ENCODE measurements at places on chromosomes 7 and 10.

DNA sequence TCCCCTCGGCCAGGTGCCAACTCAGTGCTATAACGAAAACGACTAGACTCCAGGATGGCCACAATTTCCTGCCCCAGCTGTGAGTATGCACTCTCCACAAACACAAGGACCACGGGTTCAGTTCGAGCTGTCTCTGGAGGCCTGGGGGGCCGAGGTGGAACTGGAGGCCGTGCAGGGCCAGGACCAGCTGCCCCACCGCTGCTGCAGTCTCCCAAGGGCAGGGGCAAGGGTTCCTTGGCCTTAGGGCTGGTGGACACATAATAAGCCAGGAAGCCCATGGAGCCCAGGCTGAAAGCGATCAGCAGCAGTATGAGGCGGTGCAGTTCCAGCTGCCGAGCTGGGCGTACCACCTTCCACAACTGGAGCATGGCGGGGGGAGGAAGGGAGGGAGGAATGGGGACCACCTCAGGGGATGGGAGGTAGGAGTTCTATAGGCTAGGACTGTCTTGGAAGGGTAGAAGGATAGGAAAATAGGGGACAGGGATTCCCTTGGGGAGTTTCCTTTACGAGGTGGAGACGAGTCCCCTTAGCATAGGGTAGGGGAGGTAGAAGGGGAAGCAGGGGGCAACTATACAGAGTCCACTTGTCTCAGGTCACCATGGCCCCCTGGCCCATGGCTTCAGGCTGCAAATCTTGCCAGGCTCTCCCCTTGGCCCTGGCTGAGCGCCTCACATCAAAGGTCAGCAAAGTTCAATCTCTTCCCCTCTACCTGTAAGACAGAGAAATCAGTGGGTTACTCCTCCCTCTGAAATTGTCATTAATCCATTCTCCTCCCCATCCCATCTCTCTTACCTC is 3.2 kb downstream of the NDST2 start:
- DNase-seq = no peak

- DNase-seq = no peak
Measured at GRCh38 chr10:86647773-86648703, 6.3 kb upstream of the OPN4 start.

GRCh38 chr7:104895522-104896236 is 118.3 kb upstream of the KMT2E start:
- no peak for DNase-seq

GRCh38 chr7:131517218-131517923 is 39.1 kb downstream of the PODXL start:
- no peak for DNase-seq

GRCh38 chr10:11148142-11149028 is 130.7 kb downstream of the CELF2 start:
- no peak for DNase-seq

DNA sequence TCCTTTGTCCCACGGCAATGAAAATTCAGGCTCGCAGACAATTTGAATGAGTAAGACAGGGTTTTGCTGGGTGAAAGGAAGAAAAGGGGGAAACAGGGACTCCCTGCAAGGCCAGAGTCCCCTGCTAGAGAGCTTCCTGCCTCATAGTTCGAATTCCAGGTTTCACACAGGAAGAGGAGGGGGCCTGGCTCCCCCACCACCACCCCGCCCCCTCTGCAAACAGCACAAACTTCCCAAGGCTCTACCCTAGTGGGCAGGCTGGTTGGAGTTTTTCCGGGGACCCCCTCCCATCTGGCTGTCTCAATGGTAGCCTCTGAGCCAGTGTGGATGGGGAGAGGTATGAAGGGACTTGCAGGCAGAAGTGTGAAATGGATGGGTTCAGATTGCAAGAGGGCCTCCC is 57.4 kb upstream of the NEBL start:
- DNase-seq = no peak

DNA sequence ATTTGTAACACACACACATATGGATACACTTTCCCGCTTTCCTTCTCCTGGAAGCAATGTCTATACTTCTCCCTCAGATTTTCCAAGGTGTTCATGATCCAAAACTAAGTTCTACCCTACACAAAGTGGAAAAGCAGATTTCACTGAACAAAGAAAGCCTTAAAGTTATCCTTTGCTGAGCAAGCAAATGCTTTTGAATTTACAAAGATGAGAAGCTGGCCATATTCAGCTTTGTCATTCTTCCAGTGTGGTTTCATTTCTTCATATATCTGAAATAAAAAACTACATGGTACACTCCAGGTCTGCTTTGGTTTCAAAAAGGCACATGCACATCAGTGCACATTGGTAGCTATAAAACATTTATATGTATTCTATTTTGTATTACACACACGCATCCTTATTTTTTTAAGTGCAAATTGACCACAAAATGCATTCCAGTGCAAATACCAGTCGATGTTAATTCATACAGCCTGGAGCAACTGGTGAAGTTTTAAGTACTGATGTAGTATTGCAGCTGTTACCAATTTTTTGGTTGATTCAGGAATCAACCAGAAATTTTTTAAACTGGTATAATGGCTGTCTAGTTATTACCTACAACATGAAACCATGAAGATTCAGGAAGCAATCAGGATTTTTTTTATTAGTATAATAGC is 65.5 kb upstream of the SRPK2 start:
- no peak for DNase-seq

DNA sequence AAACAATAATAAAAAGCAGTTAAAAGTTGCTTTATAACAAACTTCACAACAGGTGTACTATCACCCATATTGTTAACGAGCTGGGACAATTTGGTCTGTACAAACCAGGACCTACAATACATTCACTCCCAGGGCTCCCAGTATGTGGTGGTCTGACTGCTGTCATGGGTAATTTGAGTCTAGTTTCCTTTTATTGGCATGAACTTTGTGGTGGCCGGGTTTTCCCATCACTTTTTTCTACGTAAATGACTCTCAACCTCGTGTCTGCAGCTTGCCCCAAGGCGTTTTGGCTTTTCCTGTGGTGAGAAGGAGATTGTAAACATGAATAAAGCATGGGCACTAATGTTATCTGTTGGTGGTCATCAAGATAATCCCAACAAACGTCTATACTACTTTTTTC is 118.7 kb upstream of the CDK6 start:
- no peak for DNase-seq

DNA sequence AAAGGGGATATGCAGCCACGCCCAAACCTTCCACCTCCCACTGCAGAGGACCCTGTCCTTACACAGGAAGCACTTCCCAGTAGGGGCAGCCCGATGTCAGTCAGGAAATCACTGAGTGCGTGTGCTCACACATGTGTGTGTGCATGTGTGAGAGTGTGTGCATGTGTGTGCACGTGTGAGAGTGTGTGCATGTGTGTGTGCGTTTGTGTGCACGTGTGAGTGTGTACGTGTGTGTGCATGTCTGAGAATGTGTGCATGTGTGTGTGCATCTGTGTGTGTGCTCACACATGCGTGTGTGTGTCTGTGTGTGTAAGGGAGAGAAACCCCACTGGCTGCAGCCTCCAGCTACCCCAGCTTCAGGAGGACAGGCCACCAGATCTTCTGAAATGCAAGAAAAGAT is 229.3 kb downstream of the KCNMA1 start:
- no peak for DNase-seq

DNA sequence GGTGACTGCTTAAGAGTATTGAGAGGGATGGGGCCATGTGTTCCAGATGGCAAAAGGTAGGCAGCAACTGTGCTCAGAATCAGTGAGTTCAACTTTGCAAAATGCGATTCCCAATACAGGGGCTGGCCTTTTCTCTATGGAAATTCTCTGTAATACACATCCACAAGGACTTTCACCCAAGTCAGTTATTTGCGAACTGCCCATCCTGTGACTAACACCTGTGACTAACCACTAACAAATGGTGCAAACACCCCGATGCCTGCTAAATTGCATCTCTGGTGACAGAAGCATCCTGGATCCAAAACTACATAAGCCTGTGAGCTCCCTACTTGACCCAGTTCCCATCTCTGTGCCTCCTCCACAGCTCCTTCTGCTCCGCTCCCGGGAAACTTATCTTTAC is 9.0 kb upstream of the CUZD1 start:
- DNase-seq = no peak

DNA sequence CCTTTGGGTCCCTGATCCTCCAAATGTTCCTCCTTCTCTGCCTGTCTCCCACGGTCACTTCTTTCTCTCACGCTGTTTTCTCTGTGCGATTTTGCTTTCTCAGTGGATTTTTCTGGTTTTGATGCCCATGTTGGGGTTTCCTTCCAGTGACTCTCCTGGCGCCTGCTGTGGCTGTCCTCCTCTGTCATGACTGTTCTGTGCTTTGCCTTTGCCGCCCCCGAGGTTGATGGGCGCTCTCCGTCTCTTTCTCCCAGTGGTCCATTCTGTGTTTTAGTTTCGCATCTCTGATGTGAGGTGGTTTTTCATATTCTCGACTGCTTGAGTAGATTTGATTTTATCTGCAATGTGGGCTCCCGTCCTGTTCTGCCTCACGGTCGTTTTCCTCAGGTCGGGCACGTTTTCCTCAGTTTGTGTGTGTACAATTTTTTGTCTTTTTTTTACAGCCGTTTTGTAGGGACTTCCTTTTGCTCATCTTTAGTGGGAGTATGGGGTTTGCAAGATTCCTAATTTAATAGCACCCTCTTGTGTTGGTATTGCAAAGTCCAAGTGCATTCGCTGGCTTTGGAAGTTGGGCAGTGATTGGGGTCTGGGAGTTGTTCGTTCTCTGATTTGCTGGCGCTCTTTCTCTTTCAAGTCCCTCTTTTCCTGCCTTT is 100.0 kb downstream of the INPP5A start:
- no peak for DNase-seq

GRCh38 chr7:7476381-7476780 is 59.3 kb downstream of the COL28A1 start:
- no peak for DNase-seq

DNA sequence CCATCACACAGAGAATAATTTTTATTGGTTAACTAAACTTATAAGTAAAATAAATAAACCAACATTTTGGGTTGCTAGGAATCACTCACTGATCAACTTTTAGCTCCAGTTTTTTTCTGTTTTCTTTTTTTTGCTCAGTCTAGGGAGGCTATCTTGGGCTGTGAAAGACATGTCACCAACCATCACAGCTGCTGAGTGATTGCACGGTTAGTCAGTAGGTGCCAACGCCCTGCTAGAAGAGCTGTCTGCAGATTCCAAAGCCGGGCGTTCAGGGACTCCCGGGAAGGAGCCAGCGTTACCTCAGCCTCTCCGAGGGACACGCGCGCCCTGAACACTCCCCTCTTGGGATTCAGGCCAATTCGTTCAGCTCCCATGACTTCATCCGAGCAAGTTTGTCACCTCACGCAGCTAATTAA is 604 bp upstream of the STAM start:
- DNase-seq = no peak

DNA sequence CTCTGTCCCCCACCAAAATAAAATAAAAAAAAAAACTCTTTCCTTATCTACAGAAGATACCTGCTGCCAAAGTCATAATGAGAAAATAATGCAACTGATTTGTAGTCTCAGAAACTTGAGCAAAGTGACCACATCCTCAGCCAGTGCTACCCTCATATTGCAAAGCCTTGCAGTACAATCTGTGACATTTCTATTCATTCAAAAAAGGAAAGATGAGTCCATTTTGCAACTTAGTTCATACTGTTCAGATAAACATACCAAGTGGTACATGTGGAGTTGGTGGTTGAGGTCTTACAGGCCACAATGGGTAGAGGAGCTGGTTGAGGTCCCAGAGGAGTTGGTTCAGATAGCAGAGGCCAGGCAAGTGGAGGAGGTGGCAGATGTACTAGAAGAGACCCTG is 6.5 kb upstream of the EIF5AL1 start:
- DNase-seq = no peak

DNA sequence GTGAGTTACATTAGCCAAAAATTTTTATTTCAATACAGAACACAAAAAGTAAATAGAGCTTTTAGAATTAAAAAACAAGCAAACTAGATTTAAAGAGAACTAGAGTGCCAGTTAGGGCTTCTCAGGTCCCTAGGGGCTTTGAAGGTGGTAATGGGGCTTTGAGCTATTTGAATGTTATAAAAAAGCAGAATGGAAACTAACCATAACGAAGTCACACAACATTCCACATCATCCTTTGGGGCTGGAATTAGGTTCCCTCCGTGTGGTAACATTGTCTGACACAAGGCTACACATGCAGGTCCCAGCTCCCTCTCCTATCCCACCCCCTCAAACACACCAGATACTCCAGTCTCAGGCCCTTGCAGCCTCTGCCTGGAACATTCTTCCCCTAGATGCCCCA is 15.3 kb downstream of the JAZF1 start:
- DNase-seq = no peak

DNA sequence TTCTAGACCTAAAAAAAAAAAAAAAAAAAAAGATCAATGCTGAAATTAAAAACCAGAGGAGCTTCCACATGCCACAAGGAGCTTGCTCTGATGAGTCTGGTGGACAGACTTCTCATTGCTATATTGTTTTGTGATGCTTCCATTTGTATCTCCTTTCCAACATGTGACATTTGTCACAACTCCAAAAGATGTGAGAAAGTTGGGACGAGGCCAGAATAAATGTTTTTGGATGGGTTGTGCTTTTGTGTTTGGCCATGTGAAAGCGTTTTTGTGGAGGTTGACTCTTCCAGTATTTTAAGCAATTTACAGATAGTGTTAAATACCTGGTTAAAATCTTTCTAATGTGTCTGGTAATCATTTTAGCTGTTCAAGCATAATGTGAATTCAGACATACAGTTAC is 280.1 kb downstream of the SKAP2 start:
- DNase-seq = no peak

GRCh38 chr7:28703037-28703765 is 254.9 kb downstream of the TRIL start:
- no peak for DNase-seq

GRCh38 chr10:26464632-26465280 is 26.6 kb downstream of the APBB1IP start:
- DNase-seq = no peak

DNA sequence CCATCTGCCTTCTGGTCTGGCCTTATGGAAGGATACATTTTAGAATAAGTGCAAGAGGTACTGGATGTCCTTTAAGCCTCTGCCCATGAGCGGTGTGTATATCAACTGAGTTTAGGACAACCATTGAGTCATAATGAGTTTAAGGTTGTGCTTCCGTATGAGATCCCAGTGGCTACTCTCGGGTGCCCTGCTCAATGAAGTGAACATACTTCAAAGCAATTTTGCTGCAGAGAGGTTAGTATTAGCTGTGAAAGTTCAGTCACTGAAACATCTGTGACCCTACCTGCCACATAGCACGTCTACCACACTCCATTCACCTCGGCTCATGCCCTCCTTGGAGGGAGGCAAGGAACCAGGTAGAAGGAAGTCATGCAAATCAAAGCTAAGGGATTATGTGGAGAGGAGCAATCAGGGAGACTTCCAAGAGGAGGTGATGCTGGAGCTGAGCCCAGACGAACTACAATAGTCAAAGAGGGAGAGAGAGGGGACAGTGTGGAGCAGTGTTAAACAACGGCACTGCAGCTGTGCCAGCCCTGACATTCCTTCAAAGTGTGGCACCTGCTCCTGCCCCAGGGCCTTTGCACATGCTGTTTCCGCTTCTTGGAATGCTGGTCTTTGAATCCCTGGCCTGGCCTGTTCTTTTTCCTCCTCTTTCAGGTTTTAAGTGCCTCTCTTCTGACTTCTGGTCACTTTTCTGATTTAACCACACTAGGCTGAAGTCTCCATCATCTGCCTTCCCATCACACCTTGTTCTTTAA is 25.4 kb downstream of the BTBD16 start:
- no peak for DNase-seq
